ENCODE measurements at places on chromosomes 2 and 18.
A peak's percentile ranks its signal among the peaks of the same experiment; 100 is the strongest.

- DNase-seq: no peak
Measured at GRCh38 chr2:202249521-202250253, 11.3 kb upstream of the SUMO1 start.

DNA sequence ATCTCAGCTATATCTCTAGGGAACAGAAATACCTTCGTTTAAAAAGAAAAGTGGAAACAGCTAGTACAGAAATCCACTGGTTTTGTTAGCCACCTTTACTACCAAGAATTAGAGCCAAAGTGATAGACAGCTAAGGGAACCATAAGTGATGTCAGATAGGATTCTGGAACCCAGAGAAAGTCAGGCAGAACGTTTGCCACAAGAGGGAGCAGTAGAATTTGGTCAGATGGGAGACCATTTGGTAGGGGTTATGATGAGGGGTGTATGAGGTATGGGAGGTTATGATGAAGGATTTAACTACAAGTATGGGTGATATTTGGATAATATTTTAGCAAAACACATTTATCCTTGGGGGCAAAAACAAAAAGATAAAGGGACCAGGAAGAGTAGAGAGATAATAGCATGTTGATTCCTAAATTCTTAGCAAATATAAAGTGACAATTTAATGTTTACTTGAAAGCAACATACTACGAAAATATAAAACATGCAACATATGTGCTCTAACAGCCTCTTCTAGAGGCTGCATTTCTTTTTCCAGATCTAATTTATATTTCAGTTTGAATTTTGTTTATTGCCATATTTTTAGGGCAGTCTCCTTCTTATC, 3.3 kb downstream of the SLC8A1 start:
- no peak for DNase-seq

DNA sequence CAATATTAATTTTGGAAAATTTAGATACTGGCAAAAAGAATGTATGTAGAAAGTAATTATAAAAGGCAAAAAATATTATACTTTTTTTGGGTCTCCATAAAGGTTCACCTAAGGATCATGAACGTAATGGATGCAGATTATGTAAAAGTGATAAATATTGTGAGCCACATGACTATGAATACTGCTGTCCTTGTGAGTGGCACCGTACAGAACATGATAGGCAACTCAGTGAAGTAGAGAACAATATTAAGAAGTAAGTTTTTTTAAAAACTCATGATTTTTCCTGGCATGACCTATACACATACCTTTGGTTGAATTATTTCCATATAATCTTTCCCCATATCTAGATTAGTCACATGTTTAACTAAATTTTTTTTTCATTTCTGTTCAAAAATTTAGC, 18.6 kb downstream of the GEN1 start:
- no peak for DNase-seq

DNA sequence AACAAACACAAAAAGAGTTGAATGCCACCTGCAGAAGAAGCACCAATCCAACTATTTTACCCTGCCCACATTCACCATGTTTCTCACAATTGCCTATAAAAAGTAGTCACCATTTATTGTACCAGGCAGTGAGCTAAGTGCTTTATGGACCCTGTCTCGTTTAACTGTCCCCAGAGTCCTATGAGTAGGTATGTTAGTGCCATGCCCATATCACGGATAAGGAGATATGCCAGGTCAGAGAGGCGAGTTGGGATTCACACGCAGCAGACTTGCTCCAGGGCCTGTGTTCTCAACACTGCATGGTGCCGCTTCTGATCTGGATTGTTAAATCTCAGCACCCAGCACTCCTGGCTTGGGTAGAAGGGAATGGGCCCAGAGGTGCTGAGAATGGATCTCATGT, 49.1 kb upstream of the CYP1B1 start:
- DNase-seq: no peak

DNA sequence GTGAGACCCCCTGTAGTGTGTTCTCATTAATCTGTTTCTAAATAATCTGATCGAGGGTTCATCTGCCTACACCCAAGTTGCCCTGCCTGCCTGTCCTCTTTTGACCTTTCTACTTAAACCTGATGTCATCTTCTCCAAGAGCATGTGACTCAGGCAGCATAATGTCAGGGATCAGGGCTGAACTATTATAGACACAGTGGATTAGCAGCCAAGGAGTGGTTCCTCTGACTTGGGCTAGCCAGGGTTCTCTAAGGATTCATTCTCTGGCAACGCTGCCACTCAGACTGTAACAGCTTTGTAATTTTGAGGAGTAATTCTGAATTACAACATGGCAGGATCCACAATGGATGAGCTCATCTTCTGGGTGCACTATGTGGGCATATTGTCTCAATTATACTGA, 124.0 kb downstream of the MDH1 start:
- no peak for DNase-seq

DNA sequence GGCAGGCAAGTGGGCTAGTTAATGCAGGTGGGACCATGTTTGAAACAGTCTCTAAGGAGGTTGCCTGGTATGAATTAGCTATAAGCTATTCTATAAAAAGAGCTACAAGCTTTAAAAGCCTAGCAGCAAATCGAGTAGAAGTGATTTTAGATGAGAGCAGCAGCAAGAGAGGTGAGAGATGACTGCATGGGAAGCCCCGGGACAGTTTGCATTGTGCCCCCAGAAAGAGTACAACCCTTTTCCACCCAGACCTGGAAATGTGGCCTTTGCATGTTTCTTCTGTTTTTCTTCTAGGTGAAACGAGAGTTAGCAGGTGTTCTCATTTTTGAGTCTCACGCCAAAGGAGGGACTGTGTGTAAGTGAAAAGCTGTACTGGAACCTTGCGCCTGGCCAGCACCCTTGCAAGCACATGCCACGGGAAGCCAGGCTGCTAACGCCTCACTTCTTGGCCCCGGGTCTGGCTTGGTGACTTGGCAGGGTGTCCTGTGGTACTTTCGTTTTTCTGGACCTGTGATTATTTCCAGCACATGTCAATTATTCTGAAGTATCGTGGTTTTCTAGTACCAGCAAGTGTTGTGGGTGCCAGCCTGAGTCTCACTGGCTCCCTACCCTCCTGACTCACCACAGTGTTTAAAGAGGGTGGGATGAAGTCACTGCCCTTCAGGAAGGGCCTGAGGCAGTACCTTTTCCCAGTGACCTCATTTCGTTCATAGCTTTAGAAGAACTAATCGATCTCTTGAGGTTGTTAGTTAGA, 90.3 kb upstream of the MAP3K20 start:
- DNase-seq: peak; percentile 10

DNA sequence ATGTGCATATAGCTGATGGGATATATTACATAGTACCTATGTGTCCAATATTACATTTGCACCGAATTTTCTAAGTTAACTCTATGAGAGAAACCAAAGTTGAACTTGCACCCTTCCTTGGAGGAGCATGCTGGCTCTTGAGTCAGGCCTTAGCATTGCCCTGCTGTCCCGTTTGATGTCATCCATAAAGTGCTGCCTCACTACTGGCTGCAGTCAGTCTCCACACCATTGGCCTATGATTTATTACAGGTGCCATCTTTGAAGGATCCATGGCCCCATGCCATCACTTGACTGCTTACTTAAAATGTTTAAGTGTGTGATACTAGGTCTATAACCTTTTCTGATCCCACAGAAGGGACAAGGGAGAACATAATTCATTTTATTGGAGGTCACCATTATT, 249.3 kb upstream of the RBBP8 start:
- no peak for DNase-seq

GRCh38 chr2:26463244-26464192, 14.4 kb downstream of the OTOF start:
- no peak for DNase-seq

- no peak for DNase-seq
Measured at GRCh38 chr2:67006373-67006960, 390.7 kb upstream of the ETAA1 start.

DNA sequence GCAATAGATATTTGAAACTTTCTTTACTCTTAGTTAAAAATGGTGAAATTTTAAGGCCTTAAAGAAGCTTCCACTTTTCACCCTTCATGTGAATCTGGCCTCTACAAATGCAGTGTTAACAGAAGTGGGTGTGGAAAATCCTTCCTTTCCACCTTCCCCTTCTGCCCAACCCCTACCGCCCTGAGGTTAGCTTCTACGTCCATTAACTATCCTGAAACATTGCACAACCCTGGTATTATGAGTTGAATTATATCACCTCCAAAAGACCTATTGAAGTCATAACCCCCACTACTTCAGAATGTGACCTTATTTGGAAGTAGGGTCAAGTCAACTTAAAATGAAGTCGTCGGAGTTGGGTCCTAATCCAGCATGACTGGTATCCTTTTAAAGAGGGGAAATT, 80.8 kb upstream of the ACSL3 start:
- DNase-seq: no peak

- no peak for DNase-seq
Measured at GRCh38 chr2:158745866-158746382, 49.2 kb upstream of the DAPL1 start.

DNA sequence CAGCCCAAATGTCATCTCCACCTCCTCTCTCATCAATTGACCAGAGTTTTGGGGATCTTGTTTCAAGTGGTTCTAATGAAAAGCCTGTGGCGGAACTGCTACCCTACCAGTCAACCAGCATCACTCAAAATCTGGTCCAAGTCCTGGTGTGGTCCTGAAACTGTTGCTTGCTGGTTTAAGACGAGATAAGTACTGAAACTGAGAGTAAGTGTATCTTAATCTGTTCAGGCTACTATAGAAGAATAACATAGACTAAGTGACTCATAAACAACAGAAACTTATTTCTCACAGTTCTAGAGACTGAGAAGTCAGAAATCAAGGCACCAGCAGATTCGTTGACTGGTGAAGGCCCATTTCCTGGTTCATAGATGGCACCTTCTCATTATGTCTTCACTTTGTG, 879 bp upstream of the GALNT5 start:
- DNase-seq: no peak

- peak; percentile 71 for DNase-seq
Measured at GRCh38 chr18:3062798-3063680, 50.1 kb upstream of the LPIN2 start.

DNA sequence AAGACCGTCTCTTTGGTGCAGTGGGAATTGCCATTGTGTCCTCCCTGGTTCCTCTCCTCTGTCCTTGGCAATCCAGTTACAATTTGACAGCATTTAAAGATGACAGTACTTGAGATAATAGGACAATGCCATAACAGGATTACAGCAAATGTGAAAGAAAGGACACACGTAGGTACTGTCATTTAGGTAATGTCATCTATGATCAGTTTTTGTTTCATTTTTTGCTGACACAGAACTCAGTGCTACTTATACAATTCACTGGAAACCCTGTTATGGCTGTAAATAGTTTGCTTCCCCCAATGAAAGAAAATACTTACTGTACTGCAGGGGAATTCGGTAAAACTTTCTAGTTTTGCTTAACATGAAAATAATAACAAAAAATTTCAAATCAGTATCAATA, 65.2 kb downstream of the BCL11A start:
- DNase-seq: no peak

GRCh38 chr2:120418174-120418787, 72.3 kb downstream of the INHBB start:
- no peak for DNase-seq

DNA sequence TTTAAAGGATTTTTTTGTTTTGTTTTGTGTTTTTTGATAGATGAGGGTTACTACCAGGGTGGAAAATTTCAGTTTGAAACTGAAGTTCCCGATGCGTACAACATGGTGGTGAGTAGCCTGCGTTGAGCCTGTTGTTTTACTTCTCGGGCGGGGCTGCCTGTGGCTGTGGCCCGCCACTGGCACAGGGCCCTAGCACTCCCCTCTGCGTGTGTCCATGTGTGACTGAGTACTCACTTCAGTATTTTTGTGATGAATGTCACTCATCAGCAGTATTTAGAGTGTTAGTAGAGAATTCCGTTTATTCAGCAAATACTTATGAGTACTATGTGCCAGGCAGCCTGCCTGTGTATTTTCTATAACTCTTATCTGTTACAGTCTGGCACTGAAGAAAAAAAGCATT, 44.3 kb upstream of the SCLY start:
- no peak for DNase-seq

DNA sequence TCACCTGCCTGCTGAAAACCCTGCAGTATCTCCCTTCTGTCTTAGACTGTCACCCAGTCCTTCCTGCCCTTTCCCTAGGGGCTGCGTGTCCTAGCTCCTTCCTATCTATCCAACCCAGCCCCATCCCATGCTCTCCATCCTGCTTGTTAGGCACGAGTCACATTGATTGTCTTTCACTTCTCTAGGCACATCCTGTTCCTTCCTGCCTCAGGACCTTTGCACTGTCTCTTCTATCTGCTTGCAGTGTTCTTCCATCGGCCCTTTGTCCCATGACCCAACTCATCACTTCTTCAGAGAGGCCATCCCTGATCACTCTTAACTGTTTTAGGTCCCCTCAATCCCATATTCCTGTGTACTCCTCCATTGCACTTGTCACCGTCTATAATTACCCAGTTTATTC, 50.4 kb downstream of the MERTK start:
- no peak for DNase-seq

GRCh38 chr18:63301434-63301833, 18.1 kb downstream of the BCL2 start:
- no peak for DNase-seq

DNA sequence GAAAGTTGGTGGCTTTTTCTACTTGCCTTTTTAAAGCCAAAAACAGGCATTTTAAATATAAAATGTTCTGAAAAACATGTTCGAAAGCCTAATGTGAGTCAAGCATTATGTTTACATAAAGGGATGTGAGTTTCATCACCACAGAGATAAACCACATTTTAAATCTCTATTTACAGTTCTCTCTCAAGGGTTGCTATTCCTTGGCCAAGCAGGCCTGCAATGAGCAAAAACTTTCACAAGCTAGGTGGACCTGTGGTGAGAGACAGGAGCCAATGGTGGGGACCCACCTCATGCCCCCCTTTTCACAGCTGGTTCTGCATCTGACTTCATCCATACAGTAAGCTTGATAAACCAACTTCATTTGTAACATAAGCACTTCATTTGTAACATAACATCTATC, 65.1 kb downstream of the CUL3 start:
- DNase-seq: peak; percentile 24

- no peak for DNase-seq
Measured at GRCh38 chr2:101725038-101725437, 27.5 kb downstream of the MAP4K4 start.

DNA sequence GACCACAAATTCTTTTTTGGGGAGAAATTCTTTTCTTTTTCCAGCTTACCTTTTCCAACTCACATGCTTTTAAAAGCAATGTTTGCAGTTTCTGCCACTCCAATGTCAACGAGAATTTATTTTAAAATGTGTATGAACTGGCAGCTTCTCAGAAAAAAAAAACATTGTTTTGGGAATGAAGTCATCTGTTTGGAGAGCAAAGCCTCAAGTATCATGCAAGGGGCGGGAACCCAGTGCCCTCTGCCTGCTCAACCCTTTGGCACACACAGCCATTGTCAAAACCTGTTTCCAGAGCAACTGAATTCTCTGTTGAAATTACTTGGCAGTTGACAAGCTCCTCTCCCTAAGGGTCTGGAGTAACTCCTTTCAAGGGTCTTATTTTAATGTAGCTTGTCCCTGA, 128.5 kb downstream of the QPCT start:
- no peak for DNase-seq

Measured in stimulated activated CD4-positive, alpha-beta T cell treated with anti-CD3 and anti-CD28 coated beads, Interleukin-15, amount 100 ng/mL, for 48 hours (primary cell).